ENCODE measurements at places on chromosomes 5 and 9.

DNA sequence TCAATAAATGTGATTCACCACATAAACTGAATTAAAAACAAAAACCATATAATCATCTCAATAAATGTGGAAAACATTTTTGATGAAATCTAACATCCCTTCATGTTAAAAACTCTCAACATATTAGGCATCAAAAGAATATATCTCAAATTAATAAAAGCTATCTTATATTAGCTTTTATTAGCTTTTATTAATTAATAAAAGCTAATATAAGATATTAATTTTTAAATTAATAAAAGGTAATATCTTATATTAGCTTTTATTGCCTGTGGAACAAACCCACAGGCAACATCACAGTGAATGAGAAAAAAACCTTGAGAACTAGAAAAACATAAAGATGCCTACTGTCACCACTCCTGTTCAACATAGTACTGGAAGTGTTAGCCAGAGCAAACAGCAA, 338.9 kb upstream of the GRIA1 start:
- no peak for DNase-seq

DNA sequence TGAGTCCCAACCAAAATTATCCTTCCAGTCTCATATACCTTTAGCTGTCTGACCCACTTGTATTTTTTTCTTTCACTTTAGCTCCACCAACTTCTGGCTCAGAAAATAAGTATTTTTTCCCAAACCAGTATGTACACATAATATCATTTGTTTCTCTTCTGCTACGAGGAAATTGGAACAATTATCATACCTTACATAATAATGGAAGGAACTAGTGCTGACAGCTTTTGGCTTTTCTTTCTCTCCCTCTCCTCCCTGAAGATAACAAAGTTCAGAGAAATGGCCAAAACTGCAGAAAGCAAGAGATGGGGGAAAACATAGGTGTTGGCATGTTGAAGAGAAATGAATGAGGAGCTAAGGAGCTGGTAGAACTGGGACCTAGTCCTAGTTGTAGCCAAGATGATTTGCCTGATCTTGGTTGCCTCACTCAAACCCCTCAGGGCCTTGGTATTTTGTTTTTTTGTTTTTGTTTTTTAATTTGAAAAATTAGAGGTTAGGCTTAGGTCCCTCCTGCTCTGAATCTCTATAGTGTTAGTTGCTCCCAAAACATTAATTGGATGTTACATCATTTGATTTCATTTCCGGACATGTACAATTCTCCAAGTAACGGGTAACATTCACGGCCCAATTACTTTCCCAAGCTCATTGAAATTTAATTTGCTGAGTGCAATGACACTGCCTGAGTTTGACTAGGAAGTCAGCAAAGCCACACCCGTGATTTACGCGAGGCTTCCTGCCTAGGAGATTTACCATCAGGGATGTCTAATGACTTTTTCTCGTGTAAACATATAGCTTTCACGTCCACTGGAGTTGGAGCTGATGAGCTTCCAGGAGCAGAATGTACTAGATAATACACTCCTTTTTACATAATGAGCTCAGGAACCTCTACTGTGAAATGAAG, 291.6 kb downstream of the TLE1 start:
- DNase-seq = no peak

DNA sequence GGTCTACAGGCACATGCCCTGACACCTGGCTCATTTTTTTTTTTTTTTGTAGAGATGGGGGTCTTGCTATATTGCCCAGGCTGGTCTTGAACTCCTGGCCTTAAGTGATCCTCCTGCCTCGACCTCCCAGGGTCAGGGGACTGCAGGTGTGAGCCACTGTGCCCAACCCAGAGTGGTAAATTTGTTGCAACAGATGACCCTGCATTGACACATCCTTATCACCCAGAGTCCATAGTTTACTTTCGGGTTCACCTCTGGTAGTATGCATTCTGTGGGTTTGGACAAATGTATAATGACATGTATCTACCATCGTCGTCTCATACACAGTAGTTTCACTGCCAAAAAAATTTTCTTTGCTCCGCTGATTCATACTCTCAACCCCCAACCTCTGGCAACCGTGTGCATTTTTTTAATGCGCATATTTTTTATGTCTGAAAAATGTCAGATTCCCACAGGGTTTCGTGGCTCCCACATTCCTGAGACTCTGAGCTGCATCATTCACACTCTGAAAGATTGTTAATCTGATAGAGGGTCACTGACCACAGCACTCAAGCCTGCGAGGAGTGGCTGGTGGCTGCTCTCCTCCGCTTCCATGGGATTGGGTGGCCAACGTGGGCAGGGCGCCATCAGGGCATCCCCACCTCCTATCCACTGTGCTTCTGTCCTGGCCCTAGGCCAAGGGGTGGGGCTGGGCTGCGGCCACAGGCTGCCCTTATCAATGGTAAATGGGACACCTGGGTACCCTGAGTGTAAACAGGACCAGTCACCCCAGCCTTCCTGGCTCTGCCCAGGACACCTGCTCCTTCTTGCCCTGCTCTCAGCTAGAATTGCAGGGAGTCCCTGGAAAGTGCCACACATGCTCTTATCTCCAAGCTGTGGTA, 9.6 kb downstream of the NDST1 start:
- no peak for DNase-seq

DNA sequence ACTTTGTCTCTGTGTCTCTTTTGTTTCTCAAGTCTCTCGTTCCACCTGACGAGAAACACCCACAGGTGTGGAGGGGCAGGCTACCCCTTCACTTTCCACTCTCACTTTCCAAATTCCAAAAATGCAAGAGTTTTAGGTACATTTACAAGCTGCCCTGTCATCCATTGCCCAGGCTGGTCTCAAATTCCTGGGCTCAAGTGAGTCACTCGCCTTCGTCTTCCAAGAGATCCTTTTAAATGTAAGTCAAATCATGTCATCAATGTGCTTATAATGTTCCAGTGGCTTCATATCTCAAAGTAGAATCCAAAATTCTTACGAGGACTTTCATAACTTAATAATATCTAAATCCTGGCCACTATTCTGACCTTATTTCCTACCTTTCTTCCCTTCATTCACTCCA, 20.4 kb upstream of the UGCG start:
- no peak for DNase-seq

DNA sequence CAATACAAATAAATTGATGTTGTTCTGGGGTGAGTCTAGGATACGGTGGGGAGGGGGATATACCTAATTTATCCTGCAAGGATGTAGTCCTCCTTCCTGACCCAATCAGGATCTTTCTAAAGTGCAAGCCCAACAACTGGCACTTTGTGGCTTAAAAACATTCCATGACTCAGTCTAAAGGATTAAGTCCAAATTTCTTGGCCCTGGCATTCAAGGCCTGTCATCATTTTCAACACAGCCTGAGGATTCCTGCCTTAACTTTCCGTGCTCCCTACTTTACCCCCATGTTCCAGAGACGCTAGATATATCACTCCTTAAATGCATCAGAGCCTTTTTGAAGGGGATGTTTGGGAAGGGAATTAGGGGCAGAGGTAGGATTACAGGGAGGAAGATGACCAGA, 1.0 kb downstream of the FAM221B start:
- DNase-seq = no peak

DNA sequence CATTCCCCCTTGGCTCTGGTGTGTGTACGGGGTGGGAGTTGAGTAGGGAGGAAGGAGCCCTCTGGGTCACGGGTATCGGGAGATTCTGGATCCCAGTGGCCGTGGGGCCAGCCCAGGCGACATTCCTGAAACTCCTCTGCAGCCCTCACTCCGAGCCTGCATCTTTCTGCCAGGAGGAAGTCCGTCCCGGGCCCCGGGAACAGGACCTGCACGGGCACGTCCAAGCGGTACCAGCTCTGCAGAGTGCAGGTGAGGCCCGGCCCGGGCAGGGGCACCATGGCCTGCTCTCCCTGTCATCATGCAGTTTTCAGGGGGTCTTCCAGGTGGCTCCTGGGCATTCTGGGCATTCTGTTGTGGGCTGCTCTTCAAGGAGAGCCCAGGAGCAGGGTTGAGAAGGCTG, 3.7 kb downstream of the ADAMTSL2 start:
- DNase-seq = no peak

GRCh38 chr5:76942581-76942980, 10.3 kb upstream of the CRHBP start:
- no peak for DNase-seq

DNA sequence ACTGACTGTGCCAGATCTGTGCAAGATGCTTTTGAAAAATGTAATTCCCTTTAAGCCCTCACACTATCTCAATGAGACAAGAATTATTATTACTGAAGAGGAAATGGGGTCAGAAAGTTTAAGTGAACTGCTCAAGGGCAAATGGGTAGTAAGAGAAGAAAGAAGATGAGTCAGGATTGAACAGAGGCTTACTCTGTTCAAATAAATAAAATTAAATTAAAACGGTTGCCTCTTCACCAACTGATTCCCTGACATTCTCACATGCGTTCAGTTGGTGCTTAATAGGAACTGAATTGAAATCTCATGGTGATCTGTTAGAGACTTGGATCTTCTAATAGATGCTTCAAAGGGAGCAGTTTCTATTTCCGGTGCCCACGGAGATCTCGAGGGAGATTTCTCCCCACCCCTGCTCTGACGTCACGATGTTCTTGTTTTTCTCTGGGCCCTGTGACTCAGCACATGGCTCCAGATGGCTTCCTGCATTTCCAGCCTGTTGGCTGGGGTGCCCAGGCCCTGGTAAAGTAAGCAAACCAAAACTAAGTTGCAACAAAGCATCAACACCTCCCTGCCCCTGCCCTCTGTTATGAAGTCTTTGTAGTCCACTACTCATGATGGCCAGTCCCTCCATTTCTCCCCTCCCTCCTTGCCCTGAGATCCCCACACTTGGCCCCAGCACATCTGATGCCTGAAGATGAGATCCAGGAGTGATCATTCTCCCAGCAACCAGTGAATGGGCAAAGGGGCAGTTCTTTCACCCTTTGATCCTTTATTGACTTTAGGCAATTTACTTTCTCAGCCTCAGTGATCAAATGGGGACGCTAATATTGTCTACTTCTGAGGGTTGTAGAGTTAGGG, 106.1 kb upstream of the CPEB4 start:
- DNase-seq = peak; percentile 63

DNA sequence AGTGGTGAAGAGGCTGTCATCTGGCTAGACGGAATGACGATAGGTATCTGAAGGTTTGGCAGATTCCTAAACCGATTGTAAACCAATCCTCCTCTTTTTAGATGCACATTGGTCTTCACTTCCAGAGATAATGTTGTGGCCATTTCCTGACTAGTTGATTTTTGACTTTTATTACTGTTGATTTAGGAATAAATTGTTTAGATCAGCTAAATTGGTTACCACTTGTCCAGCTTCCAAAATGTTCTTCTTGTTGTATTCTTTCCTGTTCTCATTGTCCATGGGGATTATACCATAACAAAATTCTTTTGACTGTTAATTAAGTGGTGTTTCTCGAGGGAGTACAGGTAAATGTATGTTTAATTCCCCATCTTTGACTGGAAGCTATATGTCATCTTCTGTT, 119.7 kb downstream of the MACROH2A1 start:
- no peak for DNase-seq

DNA sequence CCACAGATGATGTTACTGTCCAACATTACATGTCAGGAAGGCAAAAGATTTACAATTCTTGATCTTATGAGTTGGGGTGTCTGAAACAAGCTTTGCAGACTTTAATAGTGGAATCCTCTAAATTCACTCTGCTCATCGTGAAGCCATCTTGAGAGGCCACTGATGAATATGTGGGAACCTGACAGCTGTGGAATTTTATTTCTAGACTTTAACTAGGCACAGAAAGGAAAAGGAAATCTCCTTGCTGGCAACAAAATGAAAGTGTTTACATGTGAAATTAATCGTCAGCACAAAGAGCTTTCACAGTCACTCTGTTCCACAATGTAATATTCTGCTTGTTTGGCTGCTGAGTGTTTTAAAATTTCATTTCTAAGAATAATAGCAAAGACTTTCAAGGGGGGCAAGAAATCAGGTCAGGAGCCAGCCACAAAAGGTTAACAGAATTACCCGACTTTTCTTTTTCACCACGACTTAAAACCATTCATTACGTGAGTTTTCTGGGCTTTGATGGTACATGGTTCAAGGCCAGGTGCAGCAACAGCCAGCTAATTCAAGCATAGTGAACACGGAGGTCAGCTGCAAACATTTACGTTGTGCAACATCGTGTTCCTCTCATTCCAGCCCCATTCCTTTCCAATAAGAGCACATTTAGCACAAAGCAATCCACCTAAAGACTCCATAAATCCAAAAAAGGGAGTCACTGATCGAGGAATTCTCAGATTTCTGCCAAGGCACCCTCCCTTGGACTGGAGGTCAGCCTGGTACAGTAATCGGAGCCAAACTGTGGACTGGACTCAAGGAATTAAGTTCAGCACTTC, 14.6 kb downstream of the NREP start:
- no peak for DNase-seq

- DNase-seq = no peak
Measured at GRCh38 chr5:67181648-67182221, 14.9 kb downstream of the CD180 start.

GRCh38 chr9:83271665-83272071, 208.7 kb upstream of the RASEF start:
- no peak for DNase-seq

- DNase-seq = no peak
Measured at GRCh38 chr5:65411356-65411755, 70.4 kb downstream of the ADAMTS6 start.

DNA sequence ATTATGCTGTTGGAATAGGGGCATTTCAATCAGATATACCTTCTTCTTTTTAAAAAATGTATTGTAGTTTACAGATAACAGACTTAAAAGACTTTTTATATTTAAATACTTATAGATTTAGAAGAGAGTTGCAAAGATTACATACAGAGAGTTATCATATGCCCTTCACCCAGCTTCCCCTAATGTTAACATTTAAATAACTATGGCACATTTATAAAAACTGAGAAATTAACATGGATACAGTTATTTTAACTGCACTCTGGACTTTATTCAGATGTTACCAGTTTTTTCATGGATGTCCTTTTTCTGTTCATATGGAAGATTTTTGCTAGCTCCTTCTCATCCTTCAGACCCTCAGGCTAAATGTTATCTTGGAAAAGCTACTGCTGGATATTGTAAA, 123.2 kb downstream of the DOCK2 start:
- DNase-seq = no peak

Measured in activated CD4-positive, alpha-beta T cell treated with anti-CD3 and anti-CD28 coated beads, Interleukin-2, amount 50 U/mL, for 4 hours (primary cell).